SJSA1 (cell line): ENCODE measurements at places on chromosomes 7 and 10.

DNA sequence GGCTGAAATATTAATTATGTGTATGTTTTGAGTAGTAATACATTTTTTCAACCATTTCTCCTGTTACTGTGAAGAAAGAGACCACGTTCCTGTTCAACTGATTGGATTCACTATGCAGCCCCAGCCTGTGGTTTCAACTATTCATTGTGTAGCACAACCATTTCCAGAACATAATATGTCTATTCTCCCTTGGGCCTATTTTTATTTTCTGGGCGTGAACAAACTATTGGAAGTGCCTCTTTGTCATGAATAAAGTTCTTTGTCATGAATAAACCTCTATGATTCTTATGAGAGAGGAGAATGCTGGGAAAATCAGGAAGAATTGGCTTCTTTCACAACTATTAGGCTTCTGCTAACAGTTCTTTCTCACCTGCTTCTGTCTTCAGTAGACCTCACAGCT is 152.4 kb downstream of the GNAT3 start:
- no peak for DNase-seq

DNA sequence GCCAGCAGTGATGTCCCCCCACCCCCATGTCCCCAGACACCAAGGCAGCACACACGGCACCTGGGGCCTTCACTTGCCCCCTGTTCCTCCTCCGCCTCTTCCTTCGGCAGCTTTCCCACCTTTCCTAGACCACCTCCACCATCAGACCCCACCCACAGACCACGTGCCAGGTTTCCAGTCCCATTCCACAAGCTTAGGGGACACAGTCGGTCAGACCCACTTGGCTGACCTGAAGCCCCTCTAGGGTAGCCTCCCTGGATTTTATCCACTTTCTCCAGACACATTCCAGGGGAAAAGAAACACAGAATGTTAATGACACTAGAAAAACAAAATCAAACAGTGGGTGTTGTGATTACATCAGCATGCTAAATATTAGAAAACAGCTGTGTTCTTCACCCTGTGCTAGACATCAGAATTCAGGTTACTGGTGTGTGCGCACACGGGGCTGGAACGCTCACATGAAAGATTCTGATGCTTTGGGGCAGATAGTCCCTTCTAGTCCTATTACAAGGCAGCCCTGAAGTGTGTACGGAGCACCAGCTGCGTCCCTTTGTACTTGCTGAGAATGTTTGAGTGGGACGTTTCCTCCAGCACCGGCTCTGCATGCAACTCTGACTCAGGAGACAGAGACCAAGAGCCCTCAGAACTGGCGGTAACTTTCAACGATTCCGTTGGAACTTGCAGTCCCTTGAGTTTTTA is 75.5 kb upstream of the PPP2R2D start:
- no peak for DNase-seq

DNA sequence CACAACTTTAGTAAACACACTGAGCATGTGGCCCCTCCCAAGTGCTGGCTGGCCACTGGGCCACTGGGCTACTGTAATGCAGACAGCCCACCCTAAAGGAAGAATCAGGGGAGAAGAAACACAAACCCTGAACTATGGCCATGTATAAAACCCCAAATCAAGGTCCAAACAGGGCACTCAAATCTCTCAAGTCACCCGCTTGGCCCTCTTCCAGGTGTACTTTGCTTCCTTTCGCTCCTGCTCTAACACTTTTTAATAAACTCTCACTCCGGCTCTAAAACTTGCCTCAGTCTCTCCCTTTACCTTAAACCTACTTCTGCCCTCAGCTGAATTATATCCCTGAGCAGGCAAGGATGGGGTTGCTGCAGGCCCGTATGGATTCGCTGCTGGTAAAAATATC is 72.6 kb downstream of the TPK1 start:
- no peak for DNase-seq

DNA sequence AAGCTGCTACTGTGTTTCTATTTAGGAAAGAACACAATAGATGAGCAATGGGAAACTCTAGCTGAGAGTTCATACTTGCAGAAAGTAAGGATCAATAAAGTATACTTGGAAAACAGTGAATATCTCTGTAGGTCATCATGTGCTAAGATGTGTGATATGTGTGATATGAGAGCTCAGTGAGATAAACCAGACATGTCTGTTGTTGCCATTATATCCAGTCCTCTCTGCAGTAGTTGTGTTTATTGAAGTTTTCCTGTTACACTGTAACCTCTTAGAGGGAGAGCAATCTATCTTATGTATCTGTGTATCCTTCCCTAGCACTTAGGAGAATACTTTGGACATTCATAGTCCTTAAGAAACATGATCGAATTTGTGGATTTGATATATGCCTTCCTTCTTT is 19.1 kb downstream of the TRUB1 start:
- no peak for DNase-seq

DNA sequence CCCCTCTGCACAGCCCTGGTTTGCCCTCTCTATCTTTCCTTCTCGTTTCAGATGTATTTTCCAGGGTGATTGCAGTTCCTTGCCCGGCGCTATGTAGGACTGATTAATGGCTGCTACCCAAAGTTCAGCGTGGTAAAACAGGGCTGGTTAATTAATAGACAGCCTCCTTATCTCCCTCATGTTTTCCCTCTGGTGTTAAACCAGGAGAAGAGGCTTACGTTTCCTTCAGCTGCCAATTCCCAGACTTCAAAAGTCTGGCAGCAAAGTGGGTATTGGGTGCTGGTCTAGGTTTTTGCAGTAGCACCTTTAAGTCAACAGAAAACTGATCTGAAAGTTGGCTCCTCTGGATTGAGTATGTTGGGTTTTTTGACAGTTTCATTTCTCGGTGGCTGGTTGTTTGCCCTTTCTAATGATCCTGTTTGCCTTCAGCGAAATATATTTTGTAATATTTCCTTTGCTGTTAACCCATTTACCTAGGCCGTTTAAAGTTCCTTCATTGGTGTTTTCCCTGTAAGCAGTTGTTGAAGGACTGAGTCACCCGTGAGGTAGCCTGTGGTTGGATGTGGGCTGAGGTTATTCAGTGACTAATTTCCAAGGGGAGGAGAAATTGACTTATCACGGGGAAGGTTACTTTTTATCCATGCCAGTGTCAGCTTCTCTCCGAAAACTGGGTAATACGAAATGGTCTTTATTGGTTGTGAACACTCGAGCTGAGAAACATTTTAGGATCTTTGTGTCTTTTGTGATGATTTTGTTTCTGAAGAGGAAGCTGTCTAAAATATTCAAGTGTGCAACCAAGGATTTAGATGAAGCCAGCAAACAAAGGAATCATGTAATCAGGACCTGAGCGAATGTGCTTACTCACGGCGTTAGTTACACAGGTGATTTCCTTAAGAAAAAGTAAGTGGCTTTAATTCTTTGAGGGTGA is 257.2 kb downstream of the KIAA1217 start:
- DNase-seq = peak; percentile 79

DNA sequence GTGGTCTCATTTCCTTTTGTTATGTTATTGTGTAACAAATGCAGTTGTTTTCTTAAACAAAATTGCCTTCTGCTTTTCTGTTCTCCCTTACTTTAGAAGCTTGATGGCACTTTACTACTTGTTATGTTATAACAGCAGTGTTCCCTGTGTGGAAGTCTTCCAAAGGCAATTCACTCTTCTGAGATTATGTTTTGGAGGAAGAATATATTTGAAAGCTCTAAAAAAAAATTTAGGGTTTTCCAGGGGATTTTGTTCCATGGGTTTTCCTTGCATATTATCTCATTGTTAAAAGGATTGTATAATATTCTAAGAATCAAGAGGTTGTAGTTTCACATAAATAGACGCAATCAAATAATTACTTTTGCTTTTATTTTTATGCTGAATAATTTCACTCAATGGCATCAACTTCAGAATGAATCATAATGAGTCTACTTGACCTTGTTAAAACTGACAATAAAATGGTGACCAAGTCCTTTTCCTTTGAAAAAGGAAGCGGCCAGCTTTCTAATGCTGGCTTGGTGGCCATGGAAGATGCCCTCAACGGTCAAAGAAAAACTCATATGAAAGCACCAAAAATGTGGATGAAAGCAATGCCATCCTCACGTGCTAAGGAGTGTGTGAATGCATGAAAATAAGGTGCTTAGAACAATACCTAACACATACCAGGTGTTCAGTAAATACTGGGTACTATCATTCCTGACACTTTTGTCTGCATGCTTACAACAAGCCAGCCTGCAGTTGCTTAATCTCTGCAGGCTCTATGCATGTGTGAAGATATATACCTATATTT is 92.4 kb upstream of the KLF6 start:
- peak; percentile 36 for DNase-seq

- DNase-seq = no peak
These were observed 7.3 kb downstream of the LRRC27 start for GRCh38 chr10:132339276-132339675.

- DNase-seq = no peak
These were observed 38.3 kb downstream of the NT5C3A start for GRCh38 chr7:33024189-33024757.
